ENCODE measurements at places on chromosomes 16 and 17.

GRCh38 chr16:30052671-30053372 is 12.7 kb upstream of the ALDOA start:
- peak; percentile 92 for DNase-seq

- no peak for DNase-seq
Observed at GRCh38 chr17:55722742-55723487, at the start of gene TMEM100. TSS of gene TMEM100 (minus strand) at chr17:55722864. CDS start at chr17:55721070, 1,794 bp downstream.

DNA sequence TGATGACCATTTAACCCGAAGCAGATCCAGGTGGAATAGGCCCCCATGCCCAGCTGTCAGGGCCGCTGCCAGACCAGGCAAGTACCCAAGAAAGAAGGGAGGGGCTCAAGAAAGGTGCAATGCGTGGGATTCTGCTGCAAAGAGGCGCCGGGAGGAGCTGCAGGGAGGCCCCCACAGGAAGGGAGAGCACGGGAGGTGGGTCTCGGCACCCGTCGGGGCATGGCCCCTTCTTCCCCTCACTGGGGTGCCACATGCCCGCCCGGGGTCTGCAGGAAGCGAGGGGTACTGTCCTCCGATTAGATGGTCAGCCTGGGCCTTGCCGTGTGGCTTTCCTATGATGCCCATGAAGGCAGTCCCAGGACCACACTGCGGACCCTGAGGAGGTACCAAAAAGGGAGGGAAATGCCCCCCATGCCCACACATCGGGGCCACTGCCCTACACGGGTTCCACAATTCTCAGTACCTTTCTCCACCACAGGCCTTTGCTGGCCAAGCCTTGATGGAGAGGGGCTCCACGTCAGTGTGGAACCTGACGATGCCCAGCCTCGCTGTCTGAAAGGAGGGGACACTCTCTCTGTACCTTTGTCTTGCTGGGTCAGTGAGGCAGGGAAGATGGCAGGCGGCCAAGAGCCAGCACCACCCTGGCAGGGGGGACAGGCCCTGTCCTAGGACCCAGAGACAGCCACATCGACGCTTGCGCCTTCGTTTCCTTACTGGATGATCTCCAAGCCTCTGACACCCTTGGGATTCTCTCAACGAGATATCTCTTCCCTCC is 45.5 kb upstream of the DNAH17 start:
- no peak for DNase-seq

DNA sequence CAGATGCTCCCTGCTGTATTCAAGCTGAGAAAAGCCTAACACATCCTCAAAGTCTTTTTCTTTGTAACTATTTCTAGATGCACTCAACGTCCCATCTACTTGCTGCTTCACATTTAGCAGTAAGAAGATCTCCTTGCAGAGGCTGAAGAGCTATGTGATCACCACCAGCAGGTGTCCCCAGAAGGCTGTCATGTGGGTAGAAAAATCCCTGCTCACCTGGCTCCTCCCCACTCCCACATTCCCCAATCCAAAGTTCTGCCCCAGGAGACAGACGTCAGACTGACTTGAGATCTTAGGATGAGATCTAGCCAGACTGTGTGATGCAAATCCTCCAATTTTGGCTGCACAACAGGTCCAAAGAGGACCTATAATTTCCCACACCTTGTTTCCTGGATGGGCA is 1.1 kb downstream of the CCL13 start:
- no peak for DNase-seq

GRCh38 chr17:1999557-2000251 is 25.4 kb downstream of the RTN4RL1 start:
- DNase-seq = no peak

- no peak for DNase-seq
Observed at GRCh38 chr17:4599505-4600281, 15.4 kb downstream of the SMTNL2 start.

DNA sequence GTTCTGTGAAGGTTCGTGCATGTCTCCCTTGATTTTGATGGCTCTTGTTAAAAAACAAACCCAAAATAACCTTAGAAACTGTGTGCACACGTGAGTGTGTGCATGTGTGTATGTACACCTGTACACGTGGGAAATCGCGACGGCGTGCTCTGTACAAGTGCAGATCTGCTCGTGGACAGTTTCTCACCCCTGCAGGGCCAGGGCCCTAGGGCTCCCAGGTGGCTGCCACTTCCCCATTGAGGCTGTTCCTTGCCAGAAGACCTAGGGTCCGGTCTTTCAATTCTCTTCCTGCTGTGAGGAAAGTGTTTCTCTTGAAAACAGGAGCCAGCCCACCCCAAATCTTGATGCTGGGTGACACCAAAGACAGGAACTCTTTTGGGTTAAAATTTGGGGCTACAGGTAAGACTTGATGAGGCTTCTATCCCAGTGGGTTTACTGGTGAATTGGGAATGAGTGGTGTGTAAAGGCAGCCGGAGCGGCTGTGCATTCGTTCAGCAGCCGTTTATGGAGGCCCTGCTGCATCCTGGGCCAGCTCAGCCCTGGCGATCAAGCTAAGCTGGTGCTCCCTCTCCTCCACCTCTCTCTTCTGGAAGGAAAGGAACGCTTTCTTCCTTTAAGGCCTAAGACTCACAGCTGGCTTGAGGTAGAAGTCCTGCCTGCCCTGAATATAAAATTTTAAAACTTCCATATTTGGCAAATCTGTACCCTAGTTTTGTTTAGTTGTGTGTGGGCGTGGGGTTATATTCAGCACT is 137.9 kb downstream of the CLEC16A start:
- no peak for DNase-seq

GRCh38 chr16:7408700-7409365 is 76.2 kb downstream of the RBFOX1 start:
- no peak for DNase-seq

- DNase-seq = no peak
Observed at GRCh38 chr16:87177673-87178072, 139.5 kb downstream of the C16orf95 start.

DNA sequence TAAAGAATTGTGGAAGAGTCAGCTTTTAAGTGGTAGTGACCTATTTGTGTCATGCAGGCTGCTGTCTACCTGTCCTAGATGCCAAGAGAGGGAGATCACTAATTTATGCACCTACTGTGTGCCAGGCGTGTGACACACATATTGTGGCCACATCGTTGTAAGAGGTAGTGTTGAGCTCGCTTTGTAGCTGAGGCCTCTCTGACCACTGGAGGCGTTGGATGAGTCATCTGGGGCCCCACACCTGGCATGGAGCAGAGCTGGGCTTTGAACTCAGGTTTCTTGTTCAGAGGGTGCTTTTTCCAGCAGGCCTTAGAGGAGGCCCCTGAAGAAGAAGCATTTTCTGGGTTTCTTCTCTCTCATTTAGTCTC is 52.3 kb upstream of the LGALS9 start:
- no peak for DNase-seq

DNA sequence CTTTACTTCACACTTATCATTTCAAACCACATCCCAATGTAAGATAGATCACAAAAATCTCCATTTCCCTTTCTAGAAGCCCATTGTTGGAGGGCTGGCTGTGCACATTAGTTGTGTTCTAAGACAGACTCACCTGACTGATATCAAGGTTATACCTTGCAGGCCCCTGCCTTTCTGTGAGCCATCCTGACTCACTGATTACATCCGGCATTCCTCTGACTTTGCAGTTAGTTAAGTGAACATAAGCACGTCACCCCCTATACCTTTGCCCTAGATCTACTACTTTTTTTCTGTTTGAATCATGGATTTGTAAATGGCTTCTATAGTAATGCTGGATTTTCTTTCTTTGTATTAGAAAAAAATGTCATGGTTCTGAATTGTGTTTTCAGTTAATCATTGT is 78.3 kb downstream of the TANGO6 start:
- no peak for DNase-seq

GRCh38 chr17:65181237-65182061 is 44.3 kb downstream of the RGS9 start:
- DNase-seq = peak; percentile 59

GRCh38 chr17:4594931-4595684 is 10.8 kb downstream of the SMTNL2 start:
- peak; percentile 44 for DNase-seq

DNA sequence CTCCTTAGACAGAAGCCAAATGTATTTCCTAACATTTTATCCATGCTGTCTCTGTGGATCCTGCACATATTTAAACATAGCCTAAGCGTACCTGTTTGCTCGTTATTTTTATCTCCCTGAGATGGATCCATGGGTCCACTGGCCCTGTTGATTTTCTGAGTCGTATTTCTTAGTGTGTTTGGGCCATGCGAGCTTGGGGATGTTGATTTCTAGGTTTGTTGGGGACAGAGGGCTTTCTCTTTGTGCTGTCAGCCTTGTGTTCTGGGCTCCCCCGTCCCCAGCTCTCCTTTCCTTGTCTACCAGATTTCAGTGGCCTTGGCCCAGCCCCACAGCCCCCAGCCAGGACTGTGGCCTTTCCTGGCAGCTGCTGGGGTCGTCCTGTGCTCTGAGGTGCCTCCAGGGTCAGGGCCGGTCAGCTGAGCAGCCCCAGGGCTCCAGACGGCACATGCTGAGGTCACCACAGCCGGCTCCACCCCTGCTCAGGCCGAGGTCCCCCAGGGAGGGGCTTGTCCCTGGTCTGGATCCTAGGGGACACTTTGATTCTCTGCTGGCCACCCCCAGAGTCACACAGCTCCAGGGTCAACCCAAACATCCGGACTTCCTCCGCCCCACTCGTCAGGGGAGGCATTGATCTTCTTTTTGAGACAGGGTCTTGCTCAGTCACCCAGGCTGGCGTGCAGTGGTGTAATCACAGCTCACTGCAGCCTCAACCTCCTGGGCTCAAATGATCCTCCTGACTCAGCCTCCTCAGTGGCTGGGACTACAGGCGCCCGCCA is 4.4 kb downstream of the SSTR5 start:
- DNase-seq = no peak

GRCh38 chr17:27547301-27547683 is 83.7 kb upstream of the LGALS9 start:
- DNase-seq = no peak

GRCh38 chr17:32529604-32530003 is 42.8 kb downstream of the CDK5R1 start:
- DNase-seq = no peak

DNA sequence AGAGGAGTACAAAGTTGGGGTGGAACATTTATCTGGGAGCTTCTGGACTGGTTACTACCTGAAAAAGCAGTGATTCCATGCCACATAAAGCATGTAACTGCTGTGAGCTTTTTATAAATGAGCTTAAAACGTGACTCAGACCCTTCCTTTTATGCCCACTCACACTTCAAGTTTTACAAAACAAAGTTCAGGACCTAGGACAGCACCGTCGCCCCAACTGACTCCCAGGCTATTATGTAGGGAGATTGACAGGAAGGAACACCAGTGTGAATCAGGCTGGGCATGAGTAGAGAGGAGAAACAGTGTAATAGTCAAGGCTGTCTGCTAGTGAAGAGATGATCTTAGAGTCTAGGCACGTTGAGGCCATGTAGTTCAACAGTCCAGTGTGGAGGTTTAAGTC is 91.6 kb upstream of the DNAH9 start:
- no peak for DNase-seq

DNA sequence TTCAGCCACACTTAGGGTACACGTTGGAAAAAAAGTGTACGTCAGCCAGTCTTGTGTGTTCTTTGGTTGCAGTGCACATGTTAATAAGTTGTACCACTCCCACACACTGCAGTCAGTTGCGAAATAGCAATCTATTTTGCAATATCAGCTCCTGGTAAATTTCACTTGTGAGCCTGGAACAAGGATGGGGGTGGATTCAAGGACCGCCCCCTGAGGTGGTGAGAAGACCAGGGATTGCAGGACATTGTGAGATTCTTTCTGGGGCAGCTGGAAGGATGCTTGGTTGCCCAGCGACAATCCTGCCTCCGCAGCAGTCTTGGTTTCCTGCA is 78.6 kb upstream of the ZFHX3 start:
- peak; percentile 80 for DNase-seq

- DNase-seq = peak; percentile 57
Observed at GRCh38 chr16:10799736-10800135, 18.9 kb downstream of the TVP23A start.

DNA sequence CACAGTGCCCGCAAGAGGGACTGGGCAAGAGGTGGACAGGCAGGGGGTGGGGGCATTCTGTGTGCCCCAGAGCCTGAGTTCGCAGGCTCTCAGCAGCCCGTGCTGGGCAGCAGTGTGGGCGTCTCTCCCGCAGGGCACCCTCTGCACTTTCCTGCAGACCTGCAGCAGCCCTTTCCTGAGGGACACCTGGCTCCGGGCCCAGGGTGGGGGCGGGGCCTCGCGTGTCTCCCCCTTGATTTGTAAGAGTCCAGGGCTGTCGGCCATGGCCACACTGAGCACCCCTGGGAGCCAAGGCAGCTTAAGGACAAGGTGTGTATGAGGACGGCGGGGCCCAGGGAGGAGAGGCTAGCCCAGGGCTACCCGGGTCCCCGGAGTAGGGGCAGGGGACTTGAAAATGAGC is 33.4 kb upstream of the SLC38A10 start:
- no peak for DNase-seq

DNA sequence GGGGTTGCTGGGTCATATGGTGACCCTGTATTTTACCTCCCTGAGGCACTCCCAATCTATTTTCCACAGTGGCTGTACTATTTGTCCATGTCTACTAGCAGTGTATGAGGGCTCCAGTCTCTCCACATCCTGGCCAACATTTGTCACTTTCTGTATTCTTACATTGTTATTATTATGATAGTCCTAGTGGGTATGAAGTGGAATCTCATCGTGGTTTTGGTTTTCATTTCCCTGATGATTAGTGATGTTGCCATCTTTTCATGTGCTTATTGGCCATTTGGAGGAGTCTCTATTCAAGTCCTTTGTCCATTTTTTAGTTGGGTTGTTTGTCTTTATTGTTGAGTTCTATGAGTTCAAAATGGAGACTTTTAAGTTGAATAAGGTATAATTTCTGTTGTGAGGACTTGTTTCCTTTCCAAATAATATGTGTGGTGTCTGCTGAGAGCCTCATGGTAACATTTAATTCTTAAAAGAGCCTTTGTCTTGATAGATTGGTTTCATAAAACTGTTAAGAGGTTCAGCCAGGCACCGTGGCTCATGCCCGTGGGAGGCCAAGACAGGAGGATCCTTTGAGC is 108.2 kb downstream of the RPTOR start:
- DNase-seq = peak; percentile 12

- peak; percentile 59 for DNase-seq
Observed at GRCh38 chr17:21283482-21284318, 811 bp upstream of the MAP2K3 start.

- no peak for DNase-seq
Observed at GRCh38 chr16:54335230-54335629, 48.6 kb upstream of the IRX3 start.
